ENCODE measurements at places on chromosomes 6 and 20.

GRCh38 chr20:49283703-49284625 is 6.1 kb upstream of the ZNFX1 start:
- DNase-seq = no peak

DNA sequence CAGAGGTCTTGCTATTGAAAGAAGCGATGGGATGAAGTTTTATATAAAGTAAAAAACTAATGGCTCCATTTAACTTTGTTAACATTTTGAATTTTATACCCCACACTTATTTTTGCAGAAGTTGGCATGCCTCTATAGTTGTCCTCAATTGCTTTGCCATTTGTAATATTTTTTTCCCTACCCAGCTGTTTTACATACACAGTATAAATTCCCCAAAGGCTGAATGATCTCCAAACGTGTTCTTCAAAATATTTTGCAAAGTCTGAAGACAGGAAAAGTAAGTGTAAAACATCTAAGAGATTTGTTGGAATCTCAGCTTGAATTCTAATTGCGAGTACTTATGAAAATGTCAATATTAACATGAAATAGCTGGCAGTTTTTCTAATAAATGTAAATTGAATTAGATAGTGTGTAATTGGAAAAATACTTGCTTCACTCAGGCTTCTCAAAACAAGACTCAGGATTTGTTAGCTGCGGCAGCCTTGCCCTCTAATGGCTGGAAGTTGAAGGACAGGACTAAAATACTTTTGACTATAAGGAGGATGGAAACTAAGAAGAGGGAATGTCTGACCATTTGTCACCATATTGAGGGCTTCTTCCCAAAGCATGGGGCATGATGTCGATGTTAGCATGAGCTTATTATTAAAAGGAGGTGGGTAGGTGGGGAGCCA is 226.8 kb downstream of the UST start:
- DNase-seq = peak; percentile 59

DNA sequence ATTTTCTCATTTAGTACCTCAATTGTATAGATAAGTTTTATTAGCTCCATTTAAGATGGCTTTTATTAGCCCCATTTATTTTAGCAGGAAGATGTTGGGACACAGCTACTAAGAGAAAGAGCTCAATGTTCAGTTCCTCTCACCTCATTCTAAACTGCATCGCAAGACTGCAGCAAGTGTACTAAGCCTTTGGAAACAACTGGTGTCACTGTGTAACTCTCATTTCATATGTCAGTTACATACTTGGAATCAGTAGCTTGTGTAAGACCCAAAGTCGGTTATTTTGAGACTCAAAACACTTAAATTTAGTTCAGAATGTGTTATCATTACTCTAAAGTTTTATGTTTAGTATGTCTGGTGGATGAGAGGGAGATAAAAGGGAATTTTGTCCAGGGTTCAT is 482.9 kb downstream of the BMP2 start:
- DNase-seq = no peak

DNA sequence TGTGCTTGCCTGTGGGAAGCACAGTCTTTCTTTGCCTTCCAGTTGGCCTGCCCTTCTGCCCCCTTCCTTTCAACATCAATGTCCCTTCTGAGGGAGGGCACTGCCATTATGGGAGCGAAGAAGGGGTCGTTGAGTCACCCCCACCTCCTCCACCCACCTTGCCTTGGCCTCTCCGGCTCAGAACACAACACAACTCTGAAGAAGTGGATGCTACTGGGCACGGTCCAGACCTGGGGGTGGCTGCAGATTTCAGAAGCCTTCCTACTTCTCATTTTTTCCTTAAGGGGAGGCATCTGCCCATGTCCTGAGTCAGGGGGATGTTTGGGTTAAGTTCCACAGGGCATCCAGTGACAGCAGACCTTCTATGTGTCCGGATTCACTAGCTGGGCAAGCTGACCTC is 72.1 kb downstream of the GFOD1 start:
- no peak for DNase-seq

DNA sequence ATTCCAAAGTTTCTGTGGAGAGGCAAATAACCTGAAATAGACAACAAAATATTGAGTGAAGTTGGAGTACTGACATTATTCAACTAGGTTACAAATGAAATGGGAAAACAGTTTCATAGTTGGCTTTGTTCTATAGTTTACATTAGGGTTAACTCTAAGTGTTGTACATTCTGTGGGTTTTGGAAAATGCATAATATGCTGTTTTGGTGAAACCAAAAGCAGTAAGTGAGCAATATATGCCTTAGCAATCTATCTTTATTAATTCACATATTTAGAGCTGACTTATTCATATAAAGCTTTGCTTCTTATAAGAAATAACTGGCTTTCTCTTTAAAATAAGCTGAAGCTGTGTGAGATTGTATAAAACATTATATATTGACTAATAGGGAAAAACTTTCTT is 157.5 kb upstream of the AHI1 start:
- DNase-seq = no peak

- no peak for DNase-seq
These were observed 61.2 kb downstream of the SSR1 start for GRCh38 chr6:7251646-7252260.

Data from AG08395 (cell line).